ENCODE measurements at places on chromosomes 6 and 20.

DNA sequence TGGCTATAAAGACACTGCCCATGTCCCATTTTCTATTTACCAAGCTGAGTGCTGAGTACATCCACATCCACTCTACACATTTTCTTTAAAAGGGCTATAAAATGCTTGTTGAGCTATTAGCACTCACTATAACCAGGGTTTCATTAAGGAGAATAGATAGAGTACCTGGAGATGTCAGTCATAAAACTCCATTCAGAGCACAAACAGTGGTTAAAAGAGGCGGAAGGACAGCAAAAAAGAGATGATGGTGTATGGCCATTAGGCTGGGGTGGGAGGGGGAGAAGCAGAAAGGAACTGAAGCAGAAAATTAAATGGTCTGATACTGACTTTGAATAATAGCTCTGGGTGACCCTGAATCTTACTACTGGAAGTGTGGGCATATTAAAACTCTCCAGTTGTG, 609.9 kb upstream of the MAP3K7 start:
- DNase-seq = no peak

- DNase-seq = no peak
These were observed 47.5 kb downstream of the HMGCLL1 start for GRCh38 chr6:55531496-55531895.

GRCh38 chr6:29620630-29621029, 12.4 kb downstream of the GABBR1 start:
- DNase-seq = no peak

GRCh38 chr6:154292066-154292465, 64.5 kb downstream of the IPCEF1 start:
- DNase-seq = peak; percentile 34

GRCh38 chr20:4366076-4366475, 350.7 kb upstream of the RNF24 start:
- no peak for DNase-seq

- DNase-seq = peak; percentile 52
These were observed 42.8 kb upstream of the PLCG1 start for GRCh38 chr20:41094353-41095055.

GRCh38 chr20:646107-646867, 6.7 kb downstream of the SRXN1 start:
- no peak for DNase-seq

DNA sequence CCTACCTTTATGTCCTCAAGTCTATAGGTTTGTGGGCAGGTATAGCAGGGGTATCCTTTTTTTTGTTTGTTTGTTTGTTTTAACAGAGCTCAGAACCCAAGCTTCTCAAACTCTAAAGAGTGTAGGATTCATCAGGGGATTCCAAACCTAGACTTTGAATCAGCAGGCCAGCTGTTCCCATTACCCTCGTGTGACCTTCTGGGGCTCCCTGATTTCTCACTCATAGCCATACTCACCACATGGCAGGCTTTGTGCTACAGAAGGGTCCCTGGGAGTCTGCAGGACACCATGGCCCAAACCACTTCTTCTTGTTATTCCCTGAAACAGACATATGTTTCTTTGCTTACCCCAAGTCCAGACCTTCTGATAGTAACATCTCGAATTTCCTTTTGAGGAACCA, 350.8 kb upstream of the TSHZ2 start:
- DNase-seq = no peak

DNA sequence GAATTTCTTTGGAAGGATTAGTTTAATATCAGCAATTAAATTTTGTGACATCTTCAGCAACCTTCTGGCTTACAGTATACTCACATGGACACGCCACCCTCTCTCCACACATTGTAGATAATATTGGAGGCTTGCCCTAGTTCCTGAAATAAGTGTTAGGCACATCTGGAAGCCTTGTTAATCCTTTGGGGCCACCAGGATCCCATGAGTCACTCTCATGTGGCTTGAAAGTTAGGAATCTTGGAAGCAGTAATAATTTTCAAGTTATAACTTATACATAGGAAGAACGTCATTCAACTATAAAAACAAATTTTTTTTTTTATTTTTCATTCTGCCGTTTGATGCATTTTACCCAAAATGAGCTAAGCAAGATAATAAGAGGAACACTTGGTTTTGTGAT, 20.5 kb downstream of the LAMA4 start:
- DNase-seq = no peak

DNA sequence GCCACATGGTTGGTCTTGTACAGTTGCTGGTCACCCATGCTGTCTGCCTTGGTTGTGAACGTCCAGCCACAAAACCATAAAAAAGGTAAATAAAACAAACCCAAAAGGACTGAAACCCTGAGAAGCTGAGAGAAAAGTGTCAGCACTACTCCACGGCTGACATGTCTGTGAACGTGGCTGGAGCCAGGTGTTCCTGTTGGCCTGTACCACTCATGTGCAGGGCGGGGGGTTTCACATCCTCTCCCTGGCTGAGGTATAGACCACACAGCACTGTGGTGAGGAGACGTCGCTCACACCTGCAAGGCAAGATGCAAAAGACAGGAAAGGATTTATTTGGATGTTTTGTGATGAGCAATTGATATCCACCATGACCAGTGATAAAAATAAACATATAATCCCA, 51.9 kb upstream of the MRPS10 start:
- no peak for DNase-seq

DNA sequence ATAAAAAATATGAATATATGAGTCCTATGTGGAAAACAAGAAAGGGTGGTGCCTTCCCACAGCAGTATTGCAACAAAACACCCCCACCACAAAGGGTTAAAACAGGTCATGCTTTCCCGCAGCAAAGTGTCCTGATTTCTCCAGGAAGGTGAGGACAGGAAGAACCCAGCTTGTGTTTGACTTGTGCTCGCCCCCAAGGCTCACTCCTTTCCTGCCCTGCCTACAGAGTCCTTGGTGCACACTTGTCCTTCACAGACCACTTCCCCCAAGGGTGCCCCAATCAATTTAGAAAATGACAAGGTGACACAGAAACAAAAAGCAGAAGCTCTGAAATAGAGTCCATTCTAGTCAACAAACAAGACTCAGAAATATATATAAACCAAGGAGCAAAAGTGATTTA, 237.4 kb downstream of the PTPRK start:
- no peak for DNase-seq

- no peak for DNase-seq
These were observed 3.7 kb downstream of the POU3F2 start for GRCh38 chr6:98838032-98838431.

- DNase-seq = no peak
These were observed 2.0 kb upstream of the TAF4 start for GRCh38 chr20:62067547-62068260.

DNA sequence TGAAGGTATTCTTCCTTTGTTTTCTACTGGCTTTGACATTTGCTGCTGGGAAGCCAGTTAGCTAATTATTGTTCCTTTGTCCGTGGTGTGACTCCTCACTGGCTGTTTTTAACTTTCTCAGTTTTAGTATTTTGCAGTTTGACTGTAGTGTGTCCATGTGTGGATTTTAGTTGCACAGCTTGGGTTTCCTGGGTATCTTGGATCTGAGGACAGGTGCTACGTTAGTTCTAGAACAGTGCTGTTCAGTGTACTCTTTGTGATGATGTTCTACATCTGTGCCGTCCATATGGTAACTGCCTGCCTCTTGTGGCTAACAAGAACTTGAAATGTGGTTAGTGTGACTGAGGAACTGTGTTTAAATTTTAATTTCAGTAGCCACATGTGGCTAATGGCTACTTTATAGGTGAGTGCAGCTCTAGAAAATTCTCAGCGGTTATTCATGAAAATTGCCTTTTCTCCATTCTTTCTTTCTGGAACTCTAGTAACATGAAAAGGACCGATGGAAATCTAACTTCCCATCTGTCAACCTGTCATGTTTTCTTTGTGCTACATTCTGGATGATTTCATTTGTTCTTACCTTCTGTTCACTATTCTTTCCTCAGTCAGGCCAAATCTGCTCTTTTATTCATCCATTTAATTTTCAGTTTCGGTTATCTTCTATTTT, 7.4 kb downstream of the SNX9 start:
- DNase-seq = no peak

- no peak for DNase-seq
These were observed 176.2 kb downstream of the ISM1 start for GRCh38 chr20:13397300-13397724.

DNA sequence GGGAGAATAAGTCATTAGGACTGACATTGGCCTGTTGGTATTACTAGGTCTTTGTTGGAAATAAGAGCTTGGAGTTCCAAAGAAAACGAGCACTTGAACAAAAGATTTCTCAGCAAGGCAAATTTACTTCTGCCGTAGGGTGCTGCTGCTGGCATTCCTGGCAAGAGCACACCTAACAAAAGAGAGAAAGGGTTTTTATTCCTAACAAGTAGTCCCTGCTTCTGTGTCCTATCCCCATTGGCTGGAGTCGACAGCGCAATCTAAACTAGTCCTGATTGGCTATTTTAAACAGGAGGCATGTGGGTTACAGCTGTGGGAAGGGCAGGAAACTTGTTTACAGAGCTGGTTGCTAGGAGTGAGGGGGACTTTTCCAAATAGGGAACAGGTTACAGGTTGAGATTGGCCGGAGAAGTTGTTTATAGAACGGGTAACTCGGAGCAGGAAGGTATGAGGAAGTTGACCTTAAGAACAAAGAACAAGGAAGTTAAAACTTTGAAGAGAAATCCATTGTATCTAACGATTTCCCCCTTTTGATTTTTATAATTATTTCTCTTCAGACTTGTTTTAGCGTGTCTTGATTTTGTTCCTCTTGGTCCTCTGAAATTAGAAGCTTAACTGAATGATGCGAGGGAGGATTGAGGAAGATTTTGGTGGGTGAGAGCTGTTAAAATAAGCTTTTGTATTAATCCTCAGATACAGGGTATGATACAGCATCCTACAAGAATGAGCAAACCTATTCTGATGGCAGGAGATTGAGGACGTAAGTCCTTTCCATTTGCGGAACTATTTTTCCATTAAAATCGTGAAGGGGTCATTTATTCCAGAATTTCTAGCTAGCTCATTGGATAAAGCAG, 3.4 kb upstream of the ZNFX1 start:
- DNase-seq = peak; percentile 31

- DNase-seq = no peak
These were observed 7.4 kb upstream of the FGD2 start for GRCh38 chr6:36997811-36998722.

DNA sequence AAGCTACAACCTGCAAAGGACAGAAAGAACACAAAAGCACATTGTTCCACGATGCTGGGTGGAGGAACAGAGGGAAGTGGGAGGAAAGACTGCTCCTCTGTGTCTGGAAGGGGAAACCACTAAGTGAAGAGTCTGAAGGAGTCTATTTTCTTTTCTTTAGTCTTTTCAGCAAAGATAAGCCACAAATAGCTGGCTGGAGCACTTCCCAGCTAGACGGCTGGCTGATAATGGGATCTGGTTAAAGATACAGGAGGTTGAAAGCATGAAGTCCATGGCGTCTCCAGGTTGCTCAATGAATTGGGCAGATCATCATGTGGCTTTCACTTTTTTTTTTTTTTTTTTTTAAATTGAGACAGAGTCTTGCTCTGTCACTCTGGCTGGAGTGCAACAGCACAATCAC, 154.0 kb upstream of the KCNG1 start:
- DNase-seq = no peak

DNA sequence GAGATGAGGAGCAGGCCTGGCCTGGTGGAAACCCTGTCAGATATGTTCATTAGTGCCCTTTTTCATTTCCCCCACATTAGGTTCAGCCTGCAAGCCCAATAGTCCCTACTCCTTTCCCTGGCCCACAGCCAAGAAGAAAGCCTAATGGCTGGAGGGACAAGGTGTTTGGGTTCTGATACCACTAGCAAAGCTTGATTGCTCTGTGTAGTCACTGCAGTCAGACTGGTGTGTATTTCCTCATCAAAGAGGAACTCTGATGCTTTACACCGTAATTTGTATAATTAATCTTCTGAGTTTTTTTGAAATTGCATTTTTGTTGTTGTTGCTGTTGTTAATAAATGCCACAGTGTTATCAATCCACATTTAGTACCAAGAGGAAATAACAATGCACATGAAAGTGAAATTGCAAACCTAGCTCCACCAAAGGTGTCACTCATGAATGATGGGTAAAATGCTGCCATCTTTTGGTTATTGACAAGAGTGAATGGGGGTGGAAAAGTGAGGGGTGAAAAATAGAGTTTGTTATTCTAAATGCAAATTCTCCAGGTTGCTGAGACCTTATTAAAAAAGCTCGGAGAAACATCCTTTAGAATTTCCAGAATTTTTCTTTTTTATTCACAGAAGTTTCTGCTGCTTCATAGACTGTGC, 320.2 kb upstream of the POU3F2 start:
- DNase-seq = no peak

DNA sequence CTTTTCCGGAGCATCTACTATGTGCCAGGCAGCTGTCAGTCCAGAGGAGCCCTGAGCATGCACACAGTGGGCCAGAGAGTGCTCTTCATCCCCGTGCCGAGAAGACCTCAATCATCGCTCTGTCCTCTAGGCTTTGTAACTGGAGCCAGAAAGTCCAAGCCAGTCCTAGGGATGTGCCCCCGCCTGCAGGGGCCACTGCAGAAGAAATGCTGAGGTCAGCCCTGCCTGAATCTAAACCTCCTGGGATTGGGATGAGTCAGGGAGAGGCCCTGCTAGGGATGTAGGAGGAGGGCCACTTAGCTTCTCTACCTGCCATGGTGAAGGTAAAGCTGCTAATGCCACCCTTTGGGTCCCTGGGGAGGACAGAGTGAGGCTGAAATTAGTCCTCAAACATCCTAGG, 146.8 kb downstream of the CDC5L start:
- no peak for DNase-seq

DNA sequence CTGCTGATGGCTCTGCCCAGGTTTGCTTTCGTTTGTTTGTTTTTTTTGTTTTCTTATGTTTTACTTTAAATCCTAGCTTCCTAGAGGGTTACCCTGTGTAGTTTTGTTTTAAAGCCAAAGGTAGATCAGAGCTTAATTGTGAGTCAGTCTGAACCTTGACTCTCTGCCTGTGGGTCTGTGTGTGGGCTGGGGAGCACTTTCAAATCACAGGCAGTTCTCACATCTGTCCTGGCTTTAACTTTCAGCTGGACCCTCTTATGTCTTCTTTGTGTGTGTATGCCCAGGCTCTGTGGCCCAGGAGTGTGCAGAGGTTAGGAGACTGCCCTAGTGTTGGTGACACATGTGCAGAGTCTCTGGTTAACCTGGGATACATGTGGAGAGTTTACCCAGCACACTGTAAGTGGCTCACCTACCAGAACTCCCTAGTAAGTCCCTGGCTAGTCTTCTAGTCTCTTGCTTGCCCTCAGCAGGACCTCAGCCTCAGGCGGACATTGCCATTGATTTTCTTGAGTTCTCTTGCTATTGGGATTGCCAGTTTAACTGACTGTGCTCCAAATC, 19.0 kb downstream of the HIVEP1 start:
- no peak for DNase-seq

- peak; percentile 29 for DNase-seq
These were observed 45.1 kb upstream of the NEDD9 start for GRCh38 chr6:11277275-11278206.

DNA sequence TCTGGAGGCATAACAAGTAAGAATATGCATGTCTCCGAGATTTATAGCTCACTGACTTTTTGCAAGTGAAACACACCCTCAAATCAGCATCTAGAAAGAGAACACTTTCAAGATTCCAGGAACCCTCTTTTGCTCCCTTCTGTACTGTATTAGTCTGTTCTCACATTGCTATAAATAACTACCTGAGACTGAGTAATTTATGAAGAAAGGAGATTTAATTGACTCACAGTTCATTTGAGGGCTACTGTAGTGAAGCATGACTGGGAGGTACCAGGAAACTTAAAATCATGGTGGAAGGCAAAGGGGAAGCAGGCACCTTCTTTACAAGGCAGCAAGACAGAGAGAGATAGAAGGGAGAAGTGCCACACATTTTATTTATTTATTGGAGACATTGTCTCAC, 269.9 kb downstream of the UTRN start:
- DNase-seq = no peak

- DNase-seq = peak; percentile 88
These were observed at the start of gene VEGFA for GRCh38 chr6:43769526-43770371. Gene VEGFA, plus strand, starts transcription at chr6:43770211.

GRCh38 chr20:61030130-61030529, 221.9 kb upstream of the CDH4 start:
- DNase-seq = no peak
